CD4-positive, alpha-beta T cell treated with Interleukin-6 at 100 ng/mL for 8 hours (primary cell): ENCODE measurements at places on chromosomes 7 and 10.

DNA sequence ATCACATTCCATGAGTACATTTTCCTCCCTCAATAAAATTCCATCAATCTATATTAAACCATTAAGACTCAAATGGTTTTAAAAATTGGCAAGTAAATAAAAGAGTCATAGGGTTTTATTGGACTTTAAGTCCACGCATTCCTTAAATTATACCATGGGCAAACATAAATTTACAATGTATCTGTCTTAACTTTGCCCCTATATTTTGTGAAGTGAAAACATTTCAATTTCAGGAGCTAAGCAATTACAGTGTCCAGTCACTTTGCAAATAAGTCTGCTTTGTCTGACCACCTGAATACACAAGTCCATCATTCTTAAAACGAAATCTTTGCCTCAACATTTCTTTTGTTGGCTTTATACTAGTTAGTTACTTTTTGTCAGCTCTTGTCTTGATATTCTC lies 197.5 kb upstream of the SEMA3D start:
- no peak for DNase-seq

DNA sequence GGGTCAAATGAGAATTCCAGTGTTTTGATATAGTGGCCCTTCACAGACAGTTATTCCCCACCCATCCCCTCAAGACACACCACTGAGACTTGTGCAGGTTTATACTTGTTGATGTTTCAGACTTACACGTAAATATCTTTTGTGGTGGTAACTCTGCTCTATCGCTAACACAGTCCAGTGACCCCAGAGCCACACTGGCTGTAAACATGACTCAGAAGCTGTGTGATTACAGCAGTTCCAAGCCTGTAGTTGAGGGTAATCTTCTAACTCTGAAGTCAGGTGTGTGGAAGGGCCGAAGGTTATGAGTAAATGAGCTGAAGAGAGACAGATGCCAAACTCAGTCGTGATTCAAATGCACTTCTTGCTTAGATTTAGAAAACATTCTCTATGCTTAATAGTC lies 19.4 kb downstream of the NOBOX start:
- no peak for DNase-seq

- DNase-seq, result no peak
Observed at GRCh38 chr10:28575852-28576251, 42.9 kb downstream of the WAC start.

GRCh38 chr10:70596860-70597809 lies 5.4 kb downstream of the PRF1 start:
- no peak for DNase-seq

- DNase-seq, result no peak
Observed at GRCh38 chr7:17773289-17773626, 167.0 kb downstream of the SNX13 start.
